ENCODE measurements at places on chromosomes 11 and 22.

DNA sequence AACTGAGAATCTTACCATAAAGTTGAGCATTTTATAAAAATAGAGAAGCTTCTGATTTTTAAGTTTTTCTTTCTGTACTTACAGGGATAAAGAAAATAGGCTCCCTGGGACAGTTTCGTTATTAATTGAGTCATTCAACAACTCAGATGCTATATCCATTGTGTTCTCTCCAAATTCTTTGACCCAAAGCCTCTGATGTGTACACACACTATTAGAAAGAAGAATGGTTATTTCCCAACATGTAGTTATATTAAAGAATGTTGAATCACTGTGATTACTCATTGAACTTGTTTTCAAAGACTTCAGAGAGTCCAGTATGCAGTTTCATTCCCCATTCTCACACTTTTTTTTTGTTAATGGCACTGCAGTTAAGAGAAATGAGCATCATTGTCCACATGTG lies 734.3 kb upstream of the ARHGAP42 start:
- DNase-seq = no peak

GRCh38 chr11:80365076-80365725 lies 924.4 kb upstream of the TENM4 start:
- DNase-seq = no peak

GRCh38 chr11:102794382-102794781 lies 3.6 kb downstream of the MMP1 start:
- no peak for DNase-seq

GRCh38 chr11:113350336-113351067 lies 36.1 kb downstream of the TTC12 start:
- no peak for DNase-seq

DNA sequence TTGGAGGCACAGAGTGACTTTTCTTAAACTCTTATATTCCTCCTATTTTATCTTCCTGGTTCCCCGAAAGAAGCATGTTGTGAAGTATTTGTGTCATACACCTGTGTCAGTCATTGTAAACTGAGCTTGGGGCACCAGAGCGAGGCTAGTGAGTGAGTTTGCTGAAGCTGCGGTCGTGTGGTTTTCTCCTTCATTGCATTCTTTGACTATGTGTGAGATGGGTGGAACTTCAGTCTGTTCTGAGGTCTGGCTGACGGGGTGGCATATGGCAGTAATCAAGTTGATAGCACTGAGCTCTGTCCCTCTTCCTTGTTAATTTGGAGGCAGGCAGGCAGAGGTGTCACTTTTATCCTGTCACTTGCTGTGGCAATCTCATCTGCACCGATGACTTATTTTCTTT lies 4.2 kb downstream of the VPS26B start:
- DNase-seq = no peak

DNA sequence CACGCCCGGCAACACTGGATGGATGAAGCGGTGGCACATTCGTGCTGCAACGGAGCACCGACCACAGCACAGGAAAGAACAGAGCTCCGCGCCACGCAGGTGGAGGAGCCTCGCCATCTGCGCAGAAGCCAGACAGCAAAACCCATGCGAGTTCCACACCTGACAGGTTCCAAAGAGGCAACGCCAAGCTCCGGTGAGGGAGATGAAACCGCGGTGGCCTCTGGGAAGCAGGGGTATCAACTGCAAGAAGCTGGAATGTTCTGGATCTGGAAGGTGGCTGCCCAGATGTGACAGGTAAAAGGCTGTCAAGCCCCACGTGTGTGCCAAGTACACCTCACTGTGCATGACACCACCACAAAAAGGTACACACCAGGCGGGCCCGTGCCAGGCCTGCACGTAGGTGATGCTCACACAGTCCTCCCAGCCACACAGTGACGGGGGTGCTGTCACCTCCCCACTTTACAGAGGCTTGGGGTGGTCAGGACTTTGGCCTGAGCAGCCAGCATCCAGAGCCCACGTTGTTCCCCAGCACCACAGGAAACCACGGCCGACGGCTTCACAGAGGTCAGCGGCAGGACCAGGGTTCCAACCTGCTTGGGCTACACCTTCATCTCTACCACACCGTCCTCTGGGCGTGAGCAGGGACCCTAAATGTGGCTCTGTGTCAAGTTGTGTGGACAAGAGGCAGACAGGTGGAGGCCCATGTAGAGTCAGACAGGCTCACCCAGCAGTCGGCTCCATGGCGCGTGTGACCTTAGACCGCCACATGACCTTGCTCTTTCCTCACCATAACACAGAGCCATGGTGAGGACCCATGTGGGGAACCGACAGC lies 19.7 kb upstream of the EFCAB6 start:
- no peak for DNase-seq

GRCh38 chr11:72112978-72113808 lies 698 bp upstream of the ANAPC15 start:
- no peak for DNase-seq

DNA sequence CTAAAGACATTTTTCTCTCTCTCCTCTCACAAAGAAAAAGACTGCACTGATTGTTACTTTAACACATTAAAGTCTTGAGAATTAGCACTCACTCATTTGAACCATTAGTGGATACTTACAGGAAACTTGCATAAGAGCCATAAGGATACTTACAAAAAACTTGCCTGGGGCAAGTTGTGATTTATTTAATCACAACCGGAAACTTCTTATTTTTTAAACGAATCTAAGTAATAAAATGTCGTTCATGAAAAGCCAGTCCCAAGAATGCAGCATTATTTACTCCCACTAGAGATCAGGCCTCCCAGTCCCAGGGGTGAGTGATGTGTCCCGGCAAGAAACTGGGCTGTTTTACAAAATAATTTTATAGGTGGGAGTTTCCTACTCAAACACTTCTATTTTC lies 59.3 kb upstream of the TTC12 start:
- peak; percentile 60 for DNase-seq

DNA sequence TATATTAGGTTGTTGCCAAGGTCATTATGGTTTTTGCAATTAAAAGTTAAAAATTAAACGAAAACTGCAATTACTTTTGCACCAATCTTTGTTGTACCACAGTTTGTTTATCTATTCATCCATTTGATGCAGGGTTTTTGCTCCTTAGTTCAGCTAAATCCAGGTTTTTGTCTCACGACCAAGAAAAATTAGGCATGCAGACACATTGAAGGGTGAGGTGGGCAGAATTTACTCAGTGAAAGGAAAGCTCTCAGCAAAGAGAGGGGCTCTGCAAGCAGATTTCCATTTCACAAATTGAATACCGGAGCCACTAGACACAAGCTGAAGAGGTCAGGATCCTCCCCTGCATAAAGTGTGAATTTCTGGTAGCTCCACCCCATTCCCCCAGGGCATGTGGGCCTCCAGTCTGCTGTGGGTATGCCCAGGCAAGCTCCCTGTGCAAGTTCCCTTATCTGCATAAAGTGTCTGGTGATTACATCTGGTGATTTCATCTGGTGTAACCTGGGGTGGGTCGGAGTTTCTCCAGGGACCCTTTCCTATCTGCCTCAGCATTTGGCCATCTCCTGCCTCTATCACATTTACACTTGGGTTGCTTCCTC lies 33.3 kb downstream of the APOL6 start:
- no peak for DNase-seq

GRCh38 chr11:70036971-70037882 lies 40.9 kb upstream of the ANO1 start:
- DNase-seq = no peak

GRCh38 chr11:36534276-36534840 lies 24.3 kb upstream of the TRAF6 start:
- DNase-seq = no peak

DNA sequence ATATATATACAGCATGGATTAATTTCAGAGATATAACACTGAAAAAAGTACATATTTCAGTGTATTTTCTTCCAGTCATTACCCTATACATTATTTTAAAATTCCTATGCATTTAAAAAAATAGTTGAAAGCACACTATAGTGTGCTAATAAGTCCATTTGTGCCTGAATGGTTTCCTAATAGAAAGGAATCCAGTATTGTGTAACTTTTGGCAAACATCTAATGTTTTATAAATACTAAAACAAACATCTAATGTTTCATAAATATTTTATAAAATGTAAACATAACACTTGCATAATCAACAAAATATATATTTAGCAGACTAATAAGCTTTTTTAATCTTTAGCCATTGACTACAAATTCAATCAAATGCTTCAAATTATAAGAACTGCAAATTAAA lies 126.6 kb upstream of the FIBIN start:
- DNase-seq = no peak

- DNase-seq = no peak
These were observed 50.7 kb upstream of the ARHGAP32 start for GRCh38 chr11:129242855-129243254.

DNA sequence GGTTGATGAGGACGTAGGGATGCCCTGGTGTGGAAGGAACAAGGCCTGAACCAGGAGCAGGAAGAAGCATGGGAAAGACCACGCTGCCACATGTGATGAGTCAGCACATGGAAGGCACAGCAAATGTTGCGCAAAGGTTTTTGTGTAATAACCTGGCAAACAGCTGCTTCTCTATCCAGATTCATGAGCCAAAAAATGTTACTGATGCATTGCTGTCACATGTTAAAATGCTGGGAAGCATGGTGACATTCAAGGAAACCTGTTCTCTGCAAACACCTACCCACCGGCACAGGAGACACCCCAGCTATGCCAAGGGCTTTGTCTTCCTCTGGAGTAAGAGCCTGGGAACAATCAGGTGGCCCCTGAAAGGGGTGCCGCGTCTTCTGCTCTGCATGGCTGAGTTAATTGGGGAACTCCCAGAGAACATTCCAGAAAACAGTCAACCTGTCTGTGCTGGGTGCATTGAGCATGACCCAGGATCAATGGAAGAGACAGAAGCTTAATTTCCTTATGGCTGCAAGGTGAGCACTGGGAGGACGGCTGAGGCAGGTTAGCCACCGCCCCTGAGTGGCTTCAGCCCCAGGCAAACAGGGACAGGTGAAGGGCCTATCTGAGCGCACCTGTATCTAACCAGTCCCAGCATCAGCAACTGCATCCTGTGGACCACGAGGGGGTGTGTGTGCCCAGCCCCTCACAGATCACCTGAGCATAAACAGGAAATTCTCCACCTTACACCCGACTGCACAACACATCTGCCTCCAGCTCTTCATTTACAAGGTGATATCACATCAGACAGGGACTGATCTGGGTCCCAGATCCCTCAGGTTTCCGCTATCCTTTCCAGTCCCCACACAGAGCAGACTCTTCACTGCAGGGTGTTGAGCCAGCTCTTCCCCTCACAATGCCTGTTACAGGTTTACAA lies 108.4 kb downstream of the GGTLC2 start:
- no peak for DNase-seq

- DNase-seq = no peak
These were observed 981.0 kb downstream of the DLG2 start for GRCh38 chr11:84645988-84646694.

GRCh38 chr22:19495562-19496323 lies 16.0 kb downstream of the CDC45 start:
- no peak for DNase-seq

- DNase-seq = no peak
These were observed 16.2 kb downstream of the API5 start for GRCh38 chr11:43327987-43328386.

DNA sequence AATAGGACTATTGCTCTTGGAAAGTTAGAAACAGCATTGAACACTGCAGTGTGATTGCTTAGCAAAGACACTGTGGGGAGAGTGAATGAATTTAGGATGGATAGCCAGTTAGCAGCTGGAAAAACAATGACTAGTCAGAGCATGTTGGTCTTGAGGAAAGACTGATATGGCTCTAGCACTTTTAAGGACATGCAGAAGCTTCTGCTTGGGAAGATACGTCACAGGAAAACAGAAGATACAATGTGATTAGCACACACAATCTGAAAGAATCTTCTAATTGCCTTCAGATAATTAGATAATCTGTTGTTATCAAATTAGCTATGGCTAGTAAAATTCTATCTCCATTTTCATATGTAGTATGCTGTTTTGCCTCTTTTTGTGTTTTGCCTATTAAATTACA lies 530.7 kb upstream of the CHORDC1 start:
- no peak for DNase-seq

DNA sequence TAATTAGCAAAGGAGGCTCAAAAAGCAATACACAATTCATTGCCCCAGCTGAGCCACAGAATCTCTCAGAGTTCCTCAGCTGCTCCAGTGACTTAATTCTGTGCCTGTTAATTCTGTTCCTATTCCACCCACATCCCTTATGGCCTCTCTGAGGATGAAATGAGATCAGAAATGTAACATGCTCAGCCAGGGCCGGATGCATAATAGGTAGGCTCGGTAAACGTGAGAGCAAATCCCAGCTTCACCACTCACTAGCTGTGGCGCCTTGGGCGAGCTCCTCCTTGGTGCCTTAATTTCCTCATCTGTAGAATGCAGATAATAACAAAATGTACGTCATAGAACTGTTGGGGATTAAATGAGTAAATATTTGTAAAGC lies 42.8 kb upstream of the DKK3 start:
- no peak for DNase-seq

DNA sequence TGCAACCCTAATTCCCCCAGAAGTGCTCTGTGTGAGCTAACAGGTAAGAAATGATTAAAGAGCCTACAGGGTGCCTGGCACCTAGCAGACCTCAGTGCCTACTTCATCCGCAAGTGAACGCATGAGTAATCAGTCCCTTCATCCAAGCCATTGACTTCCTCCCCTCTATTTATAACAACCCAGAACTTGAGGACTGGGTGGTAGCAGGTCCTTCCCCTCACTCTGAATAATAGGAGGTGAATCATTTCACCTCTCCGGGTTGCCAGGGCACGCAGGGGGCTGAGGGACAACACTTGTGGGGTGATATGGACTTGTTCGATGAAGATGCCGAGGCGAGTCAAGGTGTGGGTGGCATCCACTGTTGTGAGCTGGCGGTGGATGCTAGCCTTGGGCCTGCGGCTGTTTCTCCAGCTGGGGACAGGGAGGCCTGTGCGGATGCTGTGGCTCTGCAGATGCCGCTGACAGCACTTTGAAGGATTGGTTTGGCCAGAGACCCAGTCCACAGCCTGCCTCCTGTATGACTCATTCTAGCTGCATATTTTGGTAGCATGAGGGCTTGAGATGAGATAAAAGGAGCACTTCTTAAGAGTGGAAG lies 11.7 kb upstream of the SORL1-AS1 start:
- DNase-seq = peak; percentile 65

GRCh38 chr11:104792861-104793260 lies 105.4 kb downstream of the CASP12 start:
- DNase-seq = no peak

DNA sequence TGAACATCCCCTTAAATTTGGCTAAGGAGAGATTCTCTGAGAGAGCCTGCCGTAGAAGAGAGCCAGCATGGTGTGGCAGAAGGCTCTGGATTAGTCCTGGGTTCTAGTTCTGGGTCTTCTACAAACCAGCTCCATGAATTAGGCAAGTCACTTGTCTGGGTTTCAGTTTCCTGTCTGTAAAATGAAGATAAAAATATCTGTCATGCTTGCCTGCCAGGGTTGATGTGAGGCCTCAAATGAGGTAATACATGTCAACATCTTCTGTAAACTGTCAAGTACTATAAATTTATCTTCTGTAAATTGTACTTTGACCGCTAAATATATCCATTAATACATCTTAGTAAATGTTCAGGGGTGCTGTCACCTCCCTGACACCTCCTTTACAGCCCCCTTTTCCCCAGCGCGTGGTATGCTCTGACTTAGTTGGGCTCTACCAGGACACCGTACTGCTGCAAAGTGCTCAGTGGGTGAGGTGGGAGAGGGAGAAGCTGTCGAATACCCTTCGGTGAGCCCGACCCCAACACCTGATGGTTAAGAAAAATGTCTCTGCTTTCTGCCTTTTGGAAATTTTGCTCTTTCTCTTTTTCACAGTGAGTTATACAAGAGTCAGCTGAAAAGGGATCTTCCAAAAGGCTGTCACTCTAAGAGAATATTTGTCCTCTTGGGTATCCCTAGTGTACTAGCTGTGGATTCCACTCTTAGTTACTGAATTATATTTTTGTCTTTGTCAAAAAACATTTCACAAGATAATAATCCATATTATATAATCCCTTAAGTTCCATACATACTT lies 15.0 kb downstream of the RBX1 start:
- DNase-seq = no peak

Data from kidney (tissue), 22 donors.